ENCODE measurements at places on chromosomes 3 and 15.

GRCh38 chr3:9384141-9384828 is 13.1 kb upstream of the SETD5 start:
- peak; percentile 51 for DNase-seq

- no peak for DNase-seq
Observed at GRCh38 chr3:15754047-15754446, 43.7 kb downstream of the ANKRD28 start.

DNA sequence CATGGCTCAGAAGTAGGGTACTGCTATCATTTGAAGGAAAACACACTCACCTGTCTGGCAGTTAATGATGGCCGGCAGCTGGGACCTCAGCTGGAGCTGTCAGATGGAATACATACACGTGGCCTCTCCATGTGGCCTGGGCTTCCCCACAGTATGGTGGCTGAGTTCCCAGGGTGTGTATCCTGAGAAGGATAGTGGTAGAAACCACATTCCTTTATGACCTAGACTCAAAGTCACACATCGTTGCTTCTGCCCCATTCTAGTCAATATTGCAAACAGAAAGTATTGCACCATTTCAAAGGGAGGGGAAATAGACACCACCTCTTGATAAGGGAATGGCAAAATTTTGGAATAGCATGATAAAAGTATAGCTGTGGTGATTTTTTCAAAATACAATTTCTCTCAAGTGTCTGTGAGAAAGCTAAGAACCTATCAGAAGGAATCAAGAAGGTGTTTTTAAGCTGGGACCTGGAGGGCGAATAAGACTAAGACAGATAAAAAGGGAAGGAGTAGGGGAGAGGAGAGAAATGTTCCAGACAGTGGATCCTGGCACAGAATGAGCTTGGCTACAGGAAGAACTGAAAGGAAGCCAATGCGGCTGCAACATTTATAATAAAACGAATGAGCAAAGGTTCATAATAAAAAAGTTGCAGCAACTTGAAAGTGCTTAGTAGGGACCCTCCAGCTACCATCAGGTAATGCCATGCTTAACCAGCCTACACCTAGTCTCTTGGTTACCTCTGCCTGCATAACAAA is 40.1 kb upstream of the GALNT15 start:
- no peak for DNase-seq

- DNase-seq = no peak
Observed at GRCh38 chr15:90049030-90049429, 47.9 kb downstream of the ZNF710 start.

GRCh38 chr3:158506456-158506855 is 64.5 kb upstream of the MLF1 start:
- DNase-seq = no peak

DNA sequence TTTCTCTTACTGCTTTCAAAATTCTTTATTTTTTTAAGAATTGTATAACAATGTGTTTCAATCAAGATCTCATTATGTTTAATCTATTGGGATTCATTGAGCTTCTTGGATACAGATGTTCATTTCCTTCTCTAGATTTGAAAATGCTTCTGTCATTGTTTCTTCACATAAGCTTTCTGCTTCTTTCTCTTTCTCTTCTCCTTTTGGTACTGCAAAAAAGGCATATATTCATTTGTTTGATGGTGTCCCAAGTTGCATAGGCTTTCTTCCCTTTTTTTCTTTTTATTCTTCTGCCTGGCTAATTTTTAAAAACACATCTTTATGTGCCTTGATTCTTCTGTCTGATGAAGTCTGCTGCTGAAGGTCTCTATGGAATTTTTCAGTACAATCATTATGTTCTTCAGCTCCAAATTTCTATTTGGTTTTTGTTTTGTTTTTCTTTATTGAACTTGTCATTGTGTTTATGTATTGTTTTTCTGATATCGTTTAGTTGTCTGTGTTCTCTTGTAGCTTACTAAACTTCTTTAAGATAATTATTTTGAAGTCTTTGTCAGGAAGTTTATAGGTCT is 88.9 kb downstream of the DTWD1 start:
- DNase-seq = no peak

GRCh38 chr3:73480187-73480672 is 144.5 kb downstream of the PDZRN3 start:
- peak; percentile 36 for DNase-seq

- no peak for DNase-seq
Observed at GRCh38 chr3:134743006-134743405, 52.1 kb upstream of the EPHB1 start.

DNA sequence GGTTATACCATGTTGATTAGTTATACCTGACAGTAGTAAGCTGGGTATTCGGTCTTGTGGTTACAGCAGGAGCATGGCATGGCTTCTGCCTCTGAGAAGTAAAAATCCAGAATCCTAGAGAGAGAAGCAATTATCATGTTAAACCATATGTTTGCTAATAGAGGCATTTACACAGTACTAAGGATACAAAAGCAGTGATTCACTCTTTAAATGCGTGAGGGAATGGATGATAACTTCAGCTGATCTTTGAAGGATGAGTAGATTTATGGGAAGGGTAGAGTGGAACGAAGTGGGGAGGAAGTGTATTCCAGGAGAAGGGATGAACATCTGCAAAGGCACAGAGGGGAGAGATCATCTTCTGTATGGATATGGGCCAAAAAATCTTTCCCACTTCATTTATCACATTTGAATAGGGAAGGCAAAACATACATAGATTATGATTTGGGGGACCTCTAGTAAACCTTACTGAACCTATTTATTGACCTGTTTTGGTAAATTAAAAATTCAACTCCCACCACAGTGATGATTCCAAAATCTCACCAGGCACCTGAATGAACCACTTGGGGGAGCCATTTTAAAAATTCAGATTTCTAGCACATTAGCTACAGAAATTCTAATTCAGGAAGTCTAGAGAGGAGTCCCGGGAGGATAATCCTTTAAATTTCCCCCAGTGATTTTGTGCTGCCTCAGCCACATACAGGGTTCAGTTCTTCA is 35.1 kb downstream of the IGSF10 start:
- no peak for DNase-seq

DNA sequence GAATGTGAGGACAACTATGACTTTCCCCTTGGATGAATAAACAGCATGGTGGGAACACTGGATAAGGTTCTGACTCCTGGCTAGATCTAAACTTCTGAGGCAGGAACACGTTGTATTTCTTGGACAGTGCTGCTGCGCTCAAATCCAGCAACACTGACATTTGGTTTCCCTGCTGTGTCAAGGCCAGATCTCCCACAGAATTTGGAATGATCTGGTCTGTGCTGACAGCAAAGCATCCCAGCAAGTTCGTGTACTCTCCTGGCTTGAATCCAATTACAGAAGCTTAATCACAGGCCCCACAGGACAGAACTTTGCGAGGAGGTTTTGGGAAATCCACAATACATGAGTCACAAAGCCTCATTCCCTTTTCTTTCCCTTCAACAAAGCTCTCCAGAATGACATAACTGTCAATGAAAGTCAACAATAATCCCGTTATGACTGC is 92.5 kb downstream of the ADAMTS9 start:
- peak; percentile 97 for DNase-seq

GRCh38 chr15:96285305-96285704 is 45.2 kb upstream of the NR2F2 start:
- peak; percentile 99 for DNase-seq

DNA sequence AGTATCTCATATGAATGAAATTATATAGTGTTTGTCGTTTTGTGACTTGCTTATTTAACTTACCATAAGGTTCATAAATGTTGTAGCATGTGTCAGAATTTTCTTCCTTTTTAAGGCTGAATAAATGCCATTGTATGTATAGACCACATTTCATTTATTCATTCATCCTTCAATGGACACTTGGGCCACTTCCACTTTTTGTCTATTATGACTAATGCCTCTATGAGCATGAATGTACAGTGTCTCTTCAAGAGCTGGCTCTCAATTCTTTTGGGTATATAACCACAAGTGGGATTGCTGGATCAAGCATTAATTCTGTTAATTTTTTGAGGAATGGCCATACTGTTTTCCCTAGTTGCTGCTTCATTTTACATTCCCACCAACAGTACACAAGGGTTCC is 156.1 kb downstream of the VPS8 start:
- no peak for DNase-seq

DNA sequence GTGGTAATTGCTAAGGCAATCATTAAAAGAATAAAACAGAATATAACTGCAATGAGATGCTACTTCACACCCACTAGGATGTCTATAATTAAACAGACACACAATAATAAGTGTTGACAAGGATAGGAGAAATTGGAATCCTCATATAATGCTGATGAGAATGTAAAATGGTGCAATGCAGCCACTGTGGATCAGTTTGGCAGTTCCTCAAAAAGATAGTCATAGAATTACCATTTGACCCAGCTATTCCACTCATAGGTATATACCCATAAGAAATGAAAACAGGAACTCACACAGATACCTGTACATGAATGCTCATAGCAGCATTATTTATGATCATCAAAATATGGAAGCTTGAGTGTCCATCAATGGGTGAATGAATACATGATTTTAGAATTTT is 9.6 kb upstream of the RNF111 start:
- no peak for DNase-seq

GRCh38 chr3:193780810-193781478 is 187.9 kb downstream of the OPA1 start:
- peak; percentile 71 for DNase-seq

GRCh38 chr15:49473031-49473430 is 50.0 kb downstream of the FGF7 start:
- DNase-seq = no peak

DNA sequence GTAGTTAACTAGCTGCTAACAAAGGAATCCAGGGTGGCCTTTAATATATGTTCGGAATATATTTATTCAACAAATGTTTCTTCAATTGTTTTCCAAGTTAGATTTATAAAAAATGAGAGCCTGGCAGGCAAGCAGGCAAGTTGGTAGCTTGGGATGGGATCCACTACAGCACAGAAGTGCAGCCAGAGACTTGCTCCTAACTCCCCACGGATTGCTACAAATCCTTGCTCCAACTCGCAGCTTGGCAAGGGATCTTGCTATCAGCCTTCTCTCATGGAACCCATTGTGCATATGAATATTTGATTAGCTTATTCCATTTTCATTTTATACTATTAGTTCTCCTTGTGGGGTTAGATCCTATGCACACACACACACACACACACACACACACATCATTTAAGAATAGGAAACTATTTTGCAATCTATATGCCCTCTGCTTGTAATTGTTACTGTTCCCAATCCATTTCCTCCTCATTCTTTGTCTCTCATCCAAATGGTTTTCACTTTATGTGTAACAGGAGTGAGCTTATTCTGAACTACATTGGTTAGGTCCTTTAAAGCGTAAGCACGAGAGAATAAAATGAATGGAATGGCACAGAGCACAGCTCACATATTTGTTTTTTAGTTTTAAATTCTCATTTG is 505.6 kb downstream of the LPP start:
- DNase-seq = no peak

DNA sequence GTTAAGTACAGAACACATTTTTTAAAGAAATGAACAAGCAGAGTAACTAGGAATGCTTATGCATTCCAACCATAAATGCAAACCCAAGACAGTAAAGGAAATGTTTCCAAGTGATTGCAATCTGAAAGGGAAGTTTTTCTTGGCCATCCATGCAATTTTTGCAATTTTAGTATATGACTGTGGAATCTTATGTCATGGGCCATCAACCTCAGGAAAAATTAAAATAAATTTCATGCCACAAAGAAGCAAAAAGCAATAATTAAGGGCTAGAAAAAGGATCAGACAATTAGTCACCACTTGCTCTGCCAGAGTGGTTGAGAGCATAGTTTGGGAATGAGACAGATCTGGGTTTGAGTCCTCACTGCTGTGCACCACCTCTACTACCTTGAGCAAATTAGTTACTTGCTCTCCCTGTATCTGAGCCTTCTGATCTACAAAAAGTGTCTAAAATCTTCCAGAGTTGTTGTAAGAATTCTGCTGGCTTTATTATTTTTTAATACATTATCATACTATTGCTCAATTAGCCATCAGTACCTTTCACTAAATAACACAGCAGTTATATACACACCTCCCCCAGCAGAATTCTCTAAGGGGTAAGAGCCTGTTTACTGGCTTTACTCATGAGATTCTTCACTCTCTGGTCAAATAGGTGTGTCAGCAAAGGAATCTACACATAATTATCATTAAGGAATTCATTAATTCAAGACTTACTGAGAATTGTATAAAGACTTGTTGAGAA is 49.7 kb upstream of the FBN1 start:
- peak; percentile 96 for DNase-seq

DNA sequence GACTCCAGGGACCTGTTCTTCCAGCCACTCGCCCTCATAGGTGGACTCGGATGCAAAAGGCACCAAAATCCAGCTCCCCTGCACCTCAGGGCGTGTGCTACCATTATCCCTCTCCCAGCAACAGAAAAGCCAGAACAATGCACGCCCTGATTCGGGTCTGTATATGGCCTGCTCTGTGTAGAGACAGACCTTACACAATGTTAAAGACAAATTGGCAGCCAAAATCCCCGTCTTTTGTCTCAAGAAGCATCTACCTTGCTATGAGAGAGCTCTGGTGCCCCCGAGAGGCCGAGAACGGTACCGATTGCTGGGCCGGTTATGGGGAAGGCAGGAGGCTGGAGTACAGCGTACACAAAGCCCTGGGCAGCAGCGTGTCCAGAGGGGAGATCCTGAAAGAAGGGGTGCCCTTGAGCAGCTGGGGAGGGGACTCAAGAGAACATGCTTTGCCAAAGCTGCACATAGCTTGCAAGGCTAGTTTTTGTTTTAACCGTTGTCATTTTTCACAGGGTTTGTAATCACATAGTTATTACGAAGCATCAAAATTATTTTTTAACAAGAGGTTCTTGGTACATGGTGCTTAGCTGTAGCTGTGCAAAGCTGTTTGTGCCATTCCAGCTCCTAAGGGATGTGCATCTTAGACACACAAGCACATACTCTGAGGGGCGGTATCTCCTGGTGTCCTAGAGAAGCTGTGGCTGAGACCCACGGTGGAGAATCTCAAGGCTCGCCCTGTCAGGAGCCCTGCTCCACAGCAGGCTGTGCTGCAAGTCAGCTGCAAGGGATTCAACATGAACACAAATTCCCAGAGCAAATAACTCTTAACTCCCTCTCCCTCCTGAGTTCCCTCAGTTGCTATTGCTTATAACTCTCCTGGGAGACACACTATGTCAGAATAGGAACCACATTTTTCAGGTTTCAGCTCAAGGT is 461.5 kb upstream of the PPP2R3A start:
- peak; percentile 59 for DNase-seq

GRCh38 chr3:159941038-159942000 is 47.3 kb upstream of the IL12A start:
- no peak for DNase-seq
